ENCODE measurements at places on chromosomes 2 and 18. TPM values are rescaled to one million over a fixed set of nuclear protein-coding genes. Genes with fewer than 3 reads are reported as not detected.

PROKR1 gene
- total RNA-seq, result not detected

MROH2A gene
- total RNA-seq, result not detected

CRYGD gene
- total RNA-seq, result not detected

C2orf78 gene
- not detected for total RNA-seq

FANCL gene
- total RNA-seq, result 28.2 TPM

FRZB gene
- total RNA-seq, result not detected

TMEM198 gene
- 1.8 TPM for total RNA-seq

CENPA gene
- 58.7 TPM for total RNA-seq

TMEM37 gene
- total RNA-seq, result not detected

NEB gene
- 0.26 TPM for total RNA-seq

UGT1A5 gene
- total RNA-seq, result not detected

SKOR2 gene
- not detected for total RNA-seq

GTF2A1L gene
- total RNA-seq, result not detected

CTNNA2 gene
- not detected for total RNA-seq

HOXD9 gene
- total RNA-seq, result not detected

LYG2 gene
- not detected for total RNA-seq

ST6GAL2 gene
- total RNA-seq, result not detected

CNRIP1 gene
- not detected for total RNA-seq

TMEM178A gene
- not detected for total RNA-seq

KIF5C gene
- 18.3 TPM for total RNA-seq

ERFE gene
- not detected for total RNA-seq
